Transverse colon (tissue), 4 donors: ENCODE measurements at places on chromosomes 1 and 21.

DNA sequence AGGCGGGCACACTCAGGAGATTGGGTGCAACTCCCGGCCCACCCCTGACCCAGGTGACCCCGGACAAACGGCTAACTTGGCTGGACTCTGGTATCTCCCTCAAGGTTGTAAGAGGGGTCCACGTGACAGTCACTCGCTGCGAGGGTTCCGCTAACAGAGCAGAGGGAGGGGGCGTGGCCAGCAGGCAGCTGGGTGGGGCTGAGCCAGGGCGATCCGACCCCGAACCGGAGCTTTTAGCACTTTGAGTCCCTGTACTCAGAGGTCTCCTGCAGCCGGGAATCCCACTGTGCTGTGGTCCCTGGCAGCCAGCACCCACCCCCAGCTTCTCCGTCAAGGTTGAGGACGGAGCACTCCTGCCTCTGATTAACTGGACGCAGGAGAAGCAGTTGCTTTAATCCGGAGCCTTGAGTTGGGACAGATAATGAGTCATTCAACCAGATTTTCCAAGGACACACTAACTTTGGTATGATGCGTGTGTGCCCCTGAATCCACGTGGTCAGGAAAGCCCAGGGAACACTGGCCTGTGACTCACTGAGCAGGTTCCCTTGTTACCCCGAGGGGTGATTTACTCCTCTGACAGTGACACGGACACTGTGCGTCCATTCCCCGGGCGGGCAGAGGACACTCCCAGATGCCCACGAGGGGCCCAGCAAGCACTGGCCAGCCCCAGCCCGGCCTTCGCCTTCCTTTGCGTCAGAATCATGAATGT lies 16.8 kb downstream of the TRPM2 start:
- DNase-seq, result no peak

GRCh38 chr1:216310776-216311175 lies 112.5 kb downstream of the USH2A start:
- peak; percentile 12 for DNase-seq

DNA sequence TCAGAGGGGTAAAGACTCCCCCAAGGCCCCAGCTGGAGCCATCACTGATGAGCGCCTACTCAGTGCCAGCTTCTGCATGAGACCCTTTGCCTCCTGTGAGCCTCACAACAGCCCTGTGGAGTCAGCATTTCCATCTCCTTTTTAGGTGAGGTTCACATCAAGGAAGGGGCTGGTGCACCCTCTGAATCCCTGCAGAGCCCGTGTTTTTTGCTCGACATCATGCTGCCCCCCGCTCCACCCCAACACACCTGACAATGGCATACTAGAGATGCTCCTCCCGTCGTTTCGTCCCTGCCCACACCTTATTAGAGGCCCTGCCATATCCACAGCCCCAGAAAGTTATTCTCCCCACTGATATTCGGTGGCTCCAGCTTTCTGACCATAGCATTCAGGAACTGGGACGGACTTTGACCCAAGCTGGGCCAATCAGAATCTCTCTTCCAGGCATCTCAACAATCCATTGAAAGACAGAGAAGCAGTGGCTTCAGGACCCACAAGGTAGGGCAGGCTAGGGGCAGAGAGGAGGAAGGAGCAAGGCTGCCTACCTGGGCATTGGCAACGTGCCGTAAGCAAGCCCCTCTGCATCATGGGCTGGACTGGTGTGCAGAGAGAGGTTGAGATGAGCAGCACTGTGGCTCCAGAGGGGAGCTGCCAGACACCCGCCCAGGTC lies 32.7 kb downstream of the EPHA10 start:
- DNase-seq, result peak; percentile 59

DNA sequence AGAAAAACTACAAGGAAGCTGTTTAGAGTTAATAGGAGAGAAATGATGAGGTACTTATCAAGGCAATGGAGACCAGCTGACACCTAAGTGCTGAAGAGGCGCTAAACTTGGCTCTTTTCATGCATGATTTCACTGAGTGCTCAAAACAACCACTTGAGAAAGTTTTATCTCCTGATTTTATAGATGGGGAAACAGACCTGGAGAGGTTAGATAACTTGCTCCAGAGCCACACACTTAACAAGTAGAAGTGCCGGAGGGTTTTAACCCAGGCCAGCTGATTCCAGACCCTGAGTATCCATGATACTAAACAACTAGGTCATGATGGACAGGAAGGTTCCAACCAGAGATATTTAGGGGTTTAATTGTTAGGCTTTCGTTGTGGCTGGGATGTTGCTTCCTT lies 25.9 kb downstream of the UBE2U start:
- no peak for DNase-seq

DNA sequence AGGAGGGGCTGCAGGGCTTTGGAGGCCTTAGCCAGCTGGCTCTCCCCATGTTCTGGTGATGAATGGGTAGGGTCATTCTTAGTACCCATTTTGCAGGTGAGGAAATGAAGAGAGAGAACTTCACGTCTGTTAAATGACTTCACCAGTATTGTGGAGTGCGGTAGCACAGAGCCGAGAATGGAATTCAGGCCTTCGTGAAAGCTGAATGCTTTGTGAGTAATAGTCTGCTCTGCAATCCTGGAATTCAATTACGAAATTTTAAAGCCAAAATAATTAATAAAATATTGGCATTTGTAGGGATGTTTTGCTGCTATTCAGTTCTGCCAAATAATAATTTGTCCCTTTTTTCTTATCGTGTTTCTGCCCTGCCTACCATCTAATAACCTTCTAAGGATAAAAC lies 197.7 kb downstream of the GREM2 start:
- no peak for DNase-seq

DNA sequence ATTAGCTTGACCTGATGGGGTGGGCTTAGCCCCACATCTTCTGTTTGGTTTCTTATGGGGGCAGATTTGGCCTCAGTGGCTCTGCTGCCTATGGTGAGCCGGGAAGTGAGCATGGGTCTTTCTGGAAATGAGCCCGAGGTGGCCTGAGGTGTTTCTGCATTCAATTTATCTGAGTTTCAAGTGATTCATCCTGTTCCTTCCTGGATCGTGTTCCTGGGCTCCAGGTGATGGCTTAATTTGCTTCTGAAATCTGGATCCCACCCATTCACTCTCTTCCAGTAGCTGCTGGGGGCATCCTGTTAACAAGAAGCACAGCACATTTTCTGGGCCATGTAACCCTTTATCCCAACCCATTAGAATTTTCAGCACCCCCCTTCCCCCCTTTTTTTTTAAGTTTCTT lies 324.6 kb downstream of the CAMTA1 start:
- DNase-seq, result no peak

DNA sequence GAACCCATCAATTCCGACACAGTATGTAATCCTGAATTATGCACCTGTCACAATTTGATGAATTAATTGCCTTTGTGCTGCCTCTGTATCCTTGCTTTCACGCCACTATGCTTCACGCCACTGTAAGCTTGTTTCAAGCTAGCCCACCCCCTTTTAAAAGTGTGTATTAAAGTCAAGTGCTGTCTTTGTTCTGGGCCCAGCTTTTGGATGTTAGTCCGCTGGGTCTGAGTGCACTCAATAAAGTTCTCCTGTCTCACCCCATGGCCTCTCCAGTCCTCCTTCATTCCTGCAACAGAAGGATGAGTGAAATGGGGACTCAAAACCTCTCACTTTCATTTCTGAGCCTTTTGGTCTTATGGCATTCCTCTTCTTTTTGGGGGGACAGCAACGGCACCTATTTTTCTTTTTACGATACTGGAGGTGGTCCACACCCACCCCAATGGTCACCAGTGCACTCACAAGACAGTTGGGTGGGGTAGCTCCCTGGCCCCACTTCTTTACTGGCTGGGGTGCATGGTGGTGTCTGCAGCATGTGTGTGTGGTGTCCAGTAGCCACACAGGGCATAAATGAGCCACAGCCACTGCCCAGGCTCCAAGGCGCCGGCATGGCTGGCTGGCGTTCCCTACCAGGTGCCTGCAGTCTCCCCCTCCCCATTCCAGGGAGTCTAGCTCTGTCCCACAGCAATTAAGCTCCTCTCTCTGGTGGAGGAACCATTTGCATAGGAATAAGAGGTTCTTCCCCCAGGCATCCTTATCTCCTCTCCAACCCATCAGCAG lies 1.8 kb downstream of the THEM4 start:
- DNase-seq, result no peak

- no peak for DNase-seq
These were observed 4.6 kb downstream of the EGLN1 start for GRCh38 chr1:231417513-231417912.

DNA sequence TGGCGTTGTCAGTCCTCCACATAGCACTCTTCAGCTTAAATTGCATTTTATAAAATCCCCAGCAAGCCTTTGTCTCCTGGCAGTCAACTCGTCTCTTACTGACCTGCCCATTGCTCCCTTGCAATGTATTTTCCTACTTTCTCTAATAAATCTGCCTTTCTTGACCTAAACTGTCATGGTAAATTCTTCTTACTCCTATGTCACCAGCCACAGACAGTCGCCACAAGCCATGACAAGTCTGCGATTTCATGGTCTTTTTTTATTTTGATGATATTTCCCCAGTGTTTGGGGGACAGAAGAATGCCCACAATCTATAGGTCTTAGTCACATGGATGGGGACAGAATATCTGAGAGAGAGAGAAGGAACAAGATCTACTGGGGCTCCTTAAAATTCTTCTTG lies 8.4 kb downstream of the IFNAR2 start:
- DNase-seq, result no peak

- DNase-seq, result peak; percentile 76
These were observed 9.0 kb upstream of the GPR153 start for GRCh38 chr1:6269720-6270400.

DNA sequence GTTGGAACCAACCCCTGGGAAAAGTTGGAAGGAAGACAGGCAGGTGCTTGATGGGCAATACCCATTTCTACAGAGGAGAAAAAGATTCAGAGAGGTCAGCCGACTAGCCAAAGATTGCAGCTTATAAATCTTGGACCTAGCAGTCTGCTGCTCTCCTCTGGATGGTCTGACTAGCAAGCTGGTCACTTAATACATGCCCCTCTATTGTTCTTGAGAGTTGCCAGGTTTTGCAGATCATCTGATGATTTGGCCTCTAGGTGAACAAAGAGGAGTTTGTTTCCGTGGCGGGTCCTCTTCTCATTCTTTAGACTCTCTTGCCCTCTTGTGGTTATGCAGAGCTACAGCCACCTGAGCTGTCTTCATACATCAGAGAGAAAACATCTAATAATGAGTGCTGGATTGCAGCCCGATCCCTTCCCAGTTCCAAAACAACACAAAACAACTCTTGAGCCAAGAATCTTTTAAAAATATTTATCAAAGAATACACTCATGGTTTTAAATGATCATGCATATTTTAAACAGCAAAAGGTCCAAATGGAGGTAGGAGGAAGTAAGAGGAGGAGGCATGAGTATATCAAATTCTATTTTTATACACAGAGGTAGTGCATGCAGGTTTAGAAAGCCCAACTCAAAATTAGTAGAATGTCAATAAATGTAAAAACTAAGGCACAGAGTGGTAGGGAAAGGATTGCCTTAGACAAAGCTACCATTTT lies 115.7 kb downstream of the SLC30A10 start:
- DNase-seq, result peak; percentile 7

- no peak for DNase-seq
These were observed 119.6 kb downstream of the HUNK start for GRCh38 chr21:31992391-31992790.
